ENCODE measurements at places on chromosomes 1 and 21.

DNA sequence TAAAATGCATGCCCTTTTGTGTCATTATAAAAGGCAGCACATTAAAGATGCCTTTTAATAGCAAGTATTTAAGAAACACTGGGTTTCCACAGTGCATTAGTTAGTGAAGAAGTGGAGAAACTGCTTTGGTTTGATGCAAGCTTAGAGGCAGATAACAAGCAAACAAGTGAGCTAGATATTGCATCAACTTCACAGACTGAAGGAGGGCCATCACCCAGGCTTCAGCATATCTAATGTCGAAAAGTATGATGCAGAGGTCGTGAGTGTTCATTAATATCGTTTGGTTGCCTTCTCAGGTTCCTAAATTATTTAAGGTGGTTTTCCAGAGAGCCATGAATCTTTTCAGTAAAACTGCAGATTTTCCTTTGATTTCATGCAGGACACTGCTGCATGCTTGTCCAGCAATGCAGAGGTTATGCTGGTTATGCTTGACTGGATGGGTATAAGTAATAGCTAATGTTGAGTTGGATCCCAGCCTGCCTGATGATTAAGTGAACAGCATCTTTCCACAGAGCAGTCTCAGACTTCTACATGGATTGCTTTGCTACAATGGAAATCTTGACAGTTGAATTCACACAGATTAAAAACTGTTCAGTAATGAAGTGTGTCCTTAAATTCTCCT, 69.7 kb upstream of the IPO9 start:
- DNase-seq: no peak

DNA sequence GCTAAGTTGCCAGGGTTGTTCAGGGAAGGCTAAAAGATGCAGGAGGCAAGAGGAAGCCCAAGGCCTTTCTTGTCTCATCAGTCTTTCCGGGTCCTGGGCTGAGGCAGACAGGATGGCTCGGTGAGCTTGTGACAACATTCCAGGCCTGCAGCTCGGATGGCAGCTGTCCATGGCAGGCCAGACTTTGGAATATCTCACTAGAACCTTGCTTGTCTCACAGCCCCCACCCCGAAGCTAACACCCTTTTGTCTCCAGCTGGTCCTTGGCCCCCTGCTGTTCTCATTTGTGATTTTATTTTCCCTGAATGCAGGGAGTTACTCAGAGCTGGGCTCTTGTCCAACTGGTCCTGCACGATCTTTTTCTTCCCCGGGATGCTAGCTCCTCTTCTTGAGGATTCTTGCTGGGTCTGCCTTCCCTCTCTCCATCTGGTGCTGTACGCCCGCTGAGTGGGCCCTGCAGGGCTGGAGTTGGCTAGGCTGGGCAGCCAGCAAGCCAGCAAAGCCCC, 477.2 kb upstream of the CAMK1G start:
- DNase-seq: peak; percentile 59

DNA sequence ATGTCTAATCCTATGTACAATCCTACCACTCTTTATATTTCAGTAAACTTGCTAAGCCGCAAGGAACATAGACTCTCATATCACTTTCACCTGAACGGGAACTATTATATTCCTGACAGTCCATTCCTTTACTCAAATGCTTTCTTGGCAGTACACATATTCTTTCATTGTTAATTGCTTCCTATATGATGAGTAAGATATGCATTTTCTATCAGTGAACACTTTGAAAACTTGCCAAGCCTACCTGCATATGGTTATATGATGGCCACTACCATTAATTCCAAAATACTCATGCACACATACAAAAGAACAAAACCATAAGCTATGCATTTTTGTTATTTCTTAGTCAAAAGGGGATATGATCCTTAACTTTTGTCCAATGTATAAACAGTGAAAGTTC, 341.5 kb downstream of the VAV3 start:
- no peak for DNase-seq

DNA sequence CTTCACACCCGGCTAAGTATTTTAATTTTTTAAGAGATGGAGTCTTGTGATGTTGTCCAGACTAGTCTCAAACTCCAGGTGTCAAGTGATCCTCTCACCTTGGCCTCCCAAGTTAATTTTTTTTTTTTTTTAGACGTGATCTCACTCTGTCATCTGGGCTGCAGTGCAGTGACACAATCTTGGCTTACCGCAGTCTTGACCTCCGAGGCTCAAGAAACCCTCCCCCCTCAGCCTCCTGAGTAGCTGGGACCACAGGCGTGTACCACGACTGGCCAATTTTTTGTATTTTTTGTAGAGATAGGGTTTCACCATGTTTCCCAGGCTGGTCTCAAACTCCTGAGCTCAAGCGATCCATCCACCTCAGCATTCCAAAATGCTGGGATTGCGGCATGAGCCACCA, 11.7 kb upstream of the IFNLR1 start:
- DNase-seq: no peak

GRCh38 chr1:212238552-212238951, 46.7 kb upstream of the PPP2R5A start:
- DNase-seq: no peak

DNA sequence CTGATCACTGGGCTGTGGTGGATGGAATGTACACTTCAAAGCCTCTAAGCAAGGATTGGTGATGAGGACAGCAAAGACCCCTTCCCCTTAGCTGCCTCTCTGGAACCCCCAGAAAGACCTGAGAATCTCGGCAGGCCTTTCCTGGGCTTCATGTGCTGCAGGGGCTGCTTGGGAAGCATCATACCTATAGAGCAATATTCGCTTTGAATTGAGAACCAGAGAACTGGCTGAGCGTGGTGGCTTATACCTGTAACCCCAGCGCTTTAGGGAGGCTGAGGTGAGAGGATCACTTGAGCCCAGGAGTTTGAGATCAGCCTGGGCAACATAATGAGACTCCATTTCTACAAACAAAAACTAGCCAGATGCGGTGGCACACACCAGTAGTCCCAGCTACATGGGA, 22.0 kb downstream of the CSF1 start:
- no peak for DNase-seq

- no peak for DNase-seq
Measured at GRCh38 chr1:79151006-79151796, 144.7 kb upstream of the ADGRL4 start.

- DNase-seq: no peak
Measured at GRCh38 chr1:31657020-31657804, 12.5 kb upstream of the PEF1 start.
